ENCODE measurements at places on chromosomes 3 and 15. TPM values are rescaled to one million over a fixed set of nuclear protein-coding genes. Genes with fewer than 3 reads are reported as not detected.
A peak's percentile ranks its signal among the peaks of the same experiment; 100 is the strongest.

DNA sequence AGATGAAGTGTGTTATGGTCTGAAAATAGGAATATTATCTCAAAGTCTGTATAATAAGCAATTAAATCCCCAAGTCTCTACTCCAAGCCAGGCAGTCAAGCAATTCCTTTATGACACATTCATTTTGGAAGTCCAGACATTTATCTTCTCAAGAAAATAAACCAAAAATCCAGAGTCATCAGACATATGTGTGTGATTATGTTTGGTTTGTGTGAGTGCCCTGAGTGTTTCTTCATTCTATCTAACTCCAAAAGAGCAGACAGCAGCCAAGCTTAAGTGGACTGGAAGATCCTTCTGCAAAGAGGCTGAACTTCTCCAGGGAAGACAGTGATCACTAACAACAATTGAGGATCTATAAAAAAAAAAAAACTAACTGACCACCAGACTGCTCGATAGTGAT lies 239.8 kb downstream of the STAG1 start:
- H3K4me1 ChIP-seq = no peaks in the 10 kb centered on the region
- H3K4me3 ChIP-seq = no peak overlapping the region
- H3K27me3 ChIP-seq = no peaks in the 10 kb centered on the region
- H3K36me3 ChIP-seq = no peaks in the 10 kb centered on the region
- no peak for DNase-seq
- no peak overlapping the region for H3K27ac ChIP-seq

DNA sequence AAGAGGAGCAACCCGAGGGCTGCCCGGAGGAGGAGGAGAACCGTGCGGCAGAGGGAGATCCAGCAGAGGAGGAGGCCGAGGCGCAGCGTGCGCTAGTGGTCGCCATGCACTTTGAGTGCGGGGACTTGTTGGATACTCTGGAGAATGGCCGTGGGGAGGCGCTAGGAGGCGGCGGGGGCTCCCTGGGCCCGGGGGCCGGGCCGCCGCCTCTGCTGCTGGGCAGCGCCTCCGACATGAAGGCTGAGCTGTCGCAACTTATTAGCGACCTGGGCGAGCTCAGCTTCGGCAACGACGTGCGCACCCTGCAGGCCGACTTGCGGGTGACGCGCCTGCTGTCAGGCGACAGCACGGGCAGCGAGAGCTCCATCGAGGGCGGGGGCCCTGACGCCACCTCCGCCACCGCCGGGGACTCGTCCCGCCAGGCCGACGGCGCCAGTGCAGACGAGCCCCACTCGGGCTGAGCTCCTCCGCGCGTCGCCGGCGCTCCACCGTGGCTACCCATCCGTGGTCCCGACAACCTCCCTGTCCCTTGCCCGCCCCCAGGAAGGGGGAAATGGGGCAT lies 2.0 kb downstream of the FAM43A start:
- no peaks in the 10 kb centered on the region for H3K27me3 ChIP-seq
- no peaks in the 10 kb centered on the region for H3K36me3 ChIP-seq

The SLC22A13 gene
- 0.29 TPM for polyA plus RNA-seq

- H3K4me3 ChIP-seq = no peak overlapping the region
- H3K27me3 ChIP-seq = no peaks in the 10 kb centered on the region
- H3K36me3 ChIP-seq = no peaks in the 10 kb centered on the region
Observed at GRCh38 chr3:127141921-127142730, 50.8 kb upstream of the PRR23E start.

GRCh38 chr15:85986116-85986515 lies 93.6 kb upstream of the AGBL1 start:
- H3K27ac ChIP-seq = no peak overlapping the region
- H3K4me3 ChIP-seq = no peak overlapping the region
- no peaks in the 10 kb centered on the region for H3K27me3 ChIP-seq
- no peaks in the 10 kb centered on the region for H3K4me1 ChIP-seq
- DNase-seq = no peak
- H3K36me3 ChIP-seq = no peaks in the 10 kb centered on the region

DNA sequence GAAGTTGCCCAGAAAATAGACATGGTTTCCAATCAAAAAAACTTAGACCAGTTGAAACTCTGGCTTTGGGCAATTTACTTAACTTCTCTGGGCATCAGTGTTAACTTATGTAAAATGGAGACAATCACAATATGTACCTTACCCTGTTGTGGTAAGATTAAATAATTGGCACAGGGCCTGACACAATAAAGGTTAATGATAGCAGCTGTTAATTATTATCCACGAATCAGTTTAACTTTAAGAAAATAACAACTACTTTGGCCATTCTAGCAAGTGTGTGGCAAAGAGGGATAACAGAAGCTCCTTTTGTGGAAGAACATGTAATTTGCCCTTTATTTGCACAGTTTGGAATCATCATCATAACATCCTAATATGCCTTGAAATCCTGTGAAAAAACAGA lies 787.6 kb downstream of the FHIT start:
- no peak overlapping the region for H3K27ac ChIP-seq
- H3K4me1 ChIP-seq = no peaks in the 10 kb centered on the region
- H3K27me3 ChIP-seq = no peaks in the 10 kb centered on the region
- H3K36me3 ChIP-seq = no peaks in the 10 kb centered on the region

The THAP10 gene
- polyA plus RNA-seq = 0.48 TPM

GRCh38 chr3:119703820-119704531 lies 1.2 kb downstream of the CFAP91 start:
- no peak overlapping the region for H3K27ac ChIP-seq
- H3K4me1 ChIP-seq = peaks cover 12% of the 10 kb centered on the region
- H3K27me3 ChIP-seq = no peaks in the 10 kb centered on the region
- no peak for DNase-seq
- H3K36me3 ChIP-seq = no peaks in the 10 kb centered on the region

The USP50 gene
- 0.04 TPM for polyA plus RNA-seq

- no peaks in the 10 kb centered on the region for H3K36me3 ChIP-seq
- DNase-seq = peak; percentile 48
- H3K27me3 ChIP-seq = no peaks in the 10 kb centered on the region
- no peak overlapping the region for H3K27ac ChIP-seq
- no peaks in the 10 kb centered on the region for H3K4me1 ChIP-seq
Observed at GRCh38 chr15:20344601-20345400, 196.8 kb downstream of the GOLGA6L6 start.

DNA sequence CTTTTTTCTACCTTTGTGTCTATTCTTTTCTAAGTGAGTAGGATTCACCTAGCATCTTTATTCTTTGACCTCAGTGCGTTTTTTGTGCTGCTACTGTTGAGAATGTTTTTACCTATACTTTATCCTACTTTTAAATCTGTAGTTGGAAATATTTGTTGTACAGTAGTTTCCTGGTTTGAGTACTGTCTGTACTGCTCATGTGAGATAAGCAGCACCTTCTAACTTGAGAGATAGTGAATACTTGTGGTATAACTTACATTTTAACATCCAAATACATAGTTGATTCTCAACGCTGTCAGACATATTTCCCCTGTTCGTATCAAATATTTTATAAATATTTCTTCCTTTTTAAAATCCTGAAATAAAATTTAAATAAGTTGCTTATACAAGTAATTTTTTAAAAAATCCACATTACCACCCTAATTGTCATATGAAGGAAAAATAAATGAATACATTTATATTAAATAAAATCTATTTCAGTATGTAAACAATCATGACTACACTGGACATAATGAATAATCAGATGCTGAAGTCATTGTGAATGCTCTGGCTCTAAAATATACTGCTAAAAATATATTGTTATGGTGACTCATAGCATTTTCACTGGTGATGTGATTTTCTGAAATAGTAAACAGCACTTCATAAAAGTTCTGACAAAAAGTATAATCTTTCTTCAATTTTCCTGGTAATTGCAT lies 17.4 kb downstream of the ATP11B start:
- no peak for DNase-seq
- H3K27ac ChIP-seq = peak overlapping the region; percentile 74
- peaks cover 61% of the 10 kb centered on the region for H3K4me1 ChIP-seq
- H3K27me3 ChIP-seq = no peaks in the 10 kb centered on the region
- H3K4me3 ChIP-seq = no peak overlapping the region

GRCh38 chr3:140013220-140013619 lies 78.2 kb downstream of the CLSTN2 start:
- no peak overlapping the region for H3K4me3 ChIP-seq
- H3K4me1 ChIP-seq = no peaks in the 10 kb centered on the region
- H3K27ac ChIP-seq = no peak overlapping the region
- no peaks in the 10 kb centered on the region for H3K36me3 ChIP-seq
- DNase-seq = no peak
- no peaks in the 10 kb centered on the region for H3K27me3 ChIP-seq

DNA sequence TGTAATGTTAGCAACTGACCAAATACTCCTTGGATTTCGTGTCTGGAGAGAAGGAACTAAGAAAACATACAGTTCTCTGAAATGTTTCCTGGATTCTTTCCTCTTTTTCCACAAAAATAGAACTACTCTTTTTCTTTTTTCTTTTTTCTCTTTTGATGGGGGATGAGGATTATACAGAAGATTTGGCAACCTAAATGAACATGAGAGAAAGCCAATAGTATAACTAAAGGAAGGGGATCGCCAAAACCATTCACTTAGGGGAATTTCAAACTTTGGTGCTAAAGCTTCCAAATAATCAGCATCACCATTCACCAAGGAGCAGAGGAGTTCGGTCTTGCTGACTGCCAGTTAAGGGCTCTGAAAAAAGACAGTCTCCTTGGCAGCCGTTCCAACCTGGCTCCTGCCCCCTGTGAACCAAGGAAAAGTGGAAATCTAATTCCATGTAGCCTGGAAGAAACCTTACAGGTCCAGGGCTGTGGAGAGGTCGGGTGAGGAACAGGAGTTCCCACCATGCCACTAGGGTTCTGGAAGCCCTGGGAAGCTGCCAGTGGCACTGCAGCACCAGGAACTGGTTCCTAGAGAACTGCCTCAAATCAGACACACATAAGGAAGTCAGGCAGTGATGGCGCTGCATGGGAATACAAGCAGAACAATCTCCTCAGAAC lies 176.9 kb downstream of the TNIK start:
- H3K27ac ChIP-seq = peak overlapping the region; percentile 90
- H3K4me1 ChIP-seq = peaks cover 60% of the 10 kb centered on the region
- H3K27me3 ChIP-seq = no peaks in the 10 kb centered on the region
- peak; percentile 46 for DNase-seq
- no peaks in the 10 kb centered on the region for H3K36me3 ChIP-seq

DNA sequence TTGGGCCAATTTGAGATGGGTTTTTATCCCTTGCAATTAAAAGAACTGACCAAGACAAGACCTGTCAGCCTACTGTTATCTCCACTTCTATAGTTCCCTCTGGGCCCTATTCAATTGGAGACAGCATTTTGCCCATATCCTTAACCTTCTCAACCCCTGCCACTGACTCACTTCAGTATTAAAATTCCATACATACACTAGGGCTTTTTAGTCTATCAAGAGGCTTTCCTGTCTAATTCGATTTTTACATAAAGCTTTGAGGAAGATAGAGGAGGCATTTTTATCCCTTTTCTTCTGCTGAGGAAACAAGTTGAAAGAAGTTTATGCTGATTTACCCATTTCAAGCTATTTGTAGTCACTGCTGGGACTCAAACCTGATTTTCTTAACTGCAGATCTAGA lies 51.1 kb downstream of the GTF2E1 start:
- no peak overlapping the region for H3K4me3 ChIP-seq
- H3K4me1 ChIP-seq = no peaks in the 10 kb centered on the region
- H3K27ac ChIP-seq = no peak overlapping the region
- no peak for DNase-seq
- H3K36me3 ChIP-seq = no peaks in the 10 kb centered on the region

DNA sequence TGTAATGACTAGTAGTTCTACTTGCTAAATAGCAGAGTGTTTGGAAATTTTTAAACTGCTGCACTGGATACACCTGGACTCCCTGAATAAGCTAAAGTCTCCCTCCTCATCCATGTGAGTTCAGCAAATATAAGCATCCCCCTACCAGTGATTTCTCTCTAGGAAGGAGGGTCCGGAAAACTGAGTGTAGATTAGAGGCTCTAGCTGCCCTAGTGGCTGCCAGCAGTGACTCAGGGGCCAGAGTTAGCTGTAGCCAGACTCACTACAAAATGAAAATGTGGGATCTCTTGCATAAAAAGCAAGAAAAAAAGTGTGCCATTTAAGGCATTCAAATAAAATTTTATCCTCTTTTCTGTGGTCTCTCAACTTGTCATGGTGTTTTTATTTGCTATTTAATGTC lies 485.0 kb upstream of the ATP11B start:
- H3K27me3 ChIP-seq = no peaks in the 10 kb centered on the region
- no peaks in the 10 kb centered on the region for H3K36me3 ChIP-seq
- H3K4me3 ChIP-seq = no peak overlapping the region
- H3K27ac ChIP-seq = no peak overlapping the region

The FAH gene
- polyA plus RNA-seq = 11.3 TPM

DNA sequence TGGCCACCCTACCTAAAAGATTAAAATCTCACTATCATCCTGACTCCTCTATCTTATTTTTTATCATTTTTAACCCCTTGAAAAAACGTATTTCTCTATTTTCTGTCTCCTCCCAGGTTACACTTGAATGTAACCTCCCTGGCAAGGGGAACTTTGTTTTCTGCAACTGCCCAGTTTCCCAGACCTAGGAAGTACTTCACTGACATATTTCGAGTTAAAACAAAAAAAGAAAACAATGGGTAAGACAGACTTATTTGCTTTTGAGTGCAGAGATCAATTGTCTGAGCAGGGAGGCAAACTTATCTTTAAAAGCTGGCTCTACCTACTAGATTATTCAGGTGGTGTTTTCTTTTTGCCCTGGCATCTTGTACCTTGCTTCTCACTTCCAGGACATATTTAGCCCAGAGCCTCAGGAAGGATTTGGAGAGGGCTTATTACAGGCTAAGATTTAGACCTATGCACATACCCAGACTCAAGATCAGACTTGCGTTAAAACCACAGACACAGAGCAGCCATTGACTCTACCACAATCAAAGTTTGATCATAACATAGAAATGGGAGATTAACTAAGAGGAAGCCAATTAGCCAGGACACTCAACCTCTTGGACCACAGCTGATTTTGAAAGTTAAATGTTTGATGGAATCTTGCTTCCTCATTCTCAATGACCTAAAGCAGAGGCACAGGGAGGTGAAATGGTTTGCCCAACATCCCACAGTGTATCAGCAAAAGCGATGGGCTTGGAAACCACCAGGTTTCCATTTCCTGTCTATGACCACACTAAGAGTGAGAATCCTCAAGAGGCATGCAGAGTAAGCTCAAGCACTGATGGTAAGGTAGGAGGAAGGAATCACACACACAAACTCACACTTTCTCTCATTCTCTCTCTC lies 169.5 kb upstream of the THBS1 start:
- no peak overlapping the region for H3K4me3 ChIP-seq
- no peak overlapping the region for H3K27ac ChIP-seq
- no peaks in the 10 kb centered on the region for H3K4me1 ChIP-seq
- H3K36me3 ChIP-seq = no peaks in the 10 kb centered on the region
- no peaks in the 10 kb centered on the region for H3K27me3 ChIP-seq
- DNase-seq = no peak

The CACNA2D2 gene
- 0.77 TPM for polyA plus RNA-seq

GRCh38 chr3:44337248-44337785 lies 1.2 kb upstream of the TCAIM start:
- peak overlapping the region; percentile 73 for H3K4me3 ChIP-seq
- no peaks in the 10 kb centered on the region for H3K27me3 ChIP-seq
- H3K4me1 ChIP-seq = peaks cover 25% of the 10 kb centered on the region

The ITIH4 gene
- 1.3 TPM for polyA plus RNA-seq

DNA sequence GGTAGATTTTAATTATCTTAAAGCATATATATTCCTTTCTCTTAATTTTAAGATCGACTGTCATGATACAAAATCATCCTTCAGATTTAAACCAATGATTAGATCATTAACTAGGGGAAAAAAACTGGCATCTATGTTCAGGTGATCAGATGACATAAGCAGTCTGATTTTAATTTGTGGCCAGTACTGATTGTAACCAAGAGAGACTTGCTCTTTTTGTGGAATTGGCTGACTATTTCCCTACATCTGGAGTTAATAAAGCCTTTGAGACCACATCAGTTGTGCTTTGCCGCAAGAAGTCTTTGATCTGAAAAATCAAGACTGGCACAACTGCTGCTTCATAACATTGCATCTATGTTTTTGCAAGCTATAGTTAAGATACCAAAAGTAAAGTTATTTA lies 148.4 kb upstream of the CGNL1 start:
- peaks cover 10% of the 10 kb centered on the region for H3K4me1 ChIP-seq
- H3K36me3 ChIP-seq = no peaks in the 10 kb centered on the region
- DNase-seq = no peak
- H3K27me3 ChIP-seq = no peaks in the 10 kb centered on the region
- no peak overlapping the region for H3K4me3 ChIP-seq
- H3K27ac ChIP-seq = no peak overlapping the region

Measured in psoas muscle (tissue), 8 donors.